NAMALWA (cell line): ENCODE measurements at places on chromosomes 2 and 18.

GRCh38 chr18:29712785-29713184 is 1329.8 kb downstream of the DSC3 start:
- no peak for DNase-seq

DNA sequence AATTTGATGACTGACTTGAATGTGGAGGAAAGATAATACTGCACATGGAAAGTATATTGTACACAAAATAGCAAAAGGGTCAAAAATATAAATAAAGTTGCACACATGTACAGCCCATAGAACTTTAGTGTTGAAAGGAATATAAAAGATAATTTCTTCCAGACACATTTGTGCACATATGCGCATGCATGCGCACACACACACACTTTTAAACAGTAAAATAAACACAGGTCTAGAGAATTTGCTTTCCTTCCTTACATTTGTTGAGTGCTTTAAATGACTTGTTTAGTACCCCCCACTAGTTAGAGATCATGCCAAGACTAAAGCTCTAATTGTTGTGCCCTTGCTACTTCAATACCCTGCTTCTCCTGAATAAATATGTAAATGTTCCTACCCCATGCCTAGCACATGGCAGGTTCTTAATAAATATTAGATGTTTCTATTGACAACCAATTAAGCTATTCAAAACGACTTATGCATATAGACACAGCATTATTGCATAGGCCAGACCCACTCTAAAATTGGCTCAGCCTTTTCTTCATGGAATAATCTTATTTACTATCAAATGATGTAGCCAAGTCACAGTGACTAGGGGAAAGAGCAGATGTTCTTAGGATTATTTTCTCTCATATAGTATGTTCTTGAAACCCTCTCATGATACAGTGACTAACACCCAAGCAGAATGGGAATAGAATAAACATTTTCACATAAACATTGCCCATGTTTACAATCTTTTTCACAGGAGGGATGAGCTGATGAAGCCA is 165.5 kb upstream of the ACVR2A start:
- DNase-seq: no peak

- no peak for DNase-seq
These were observed 6.9 kb upstream of the CCBE1 start for GRCh38 chr18:59704146-59704545.

DNA sequence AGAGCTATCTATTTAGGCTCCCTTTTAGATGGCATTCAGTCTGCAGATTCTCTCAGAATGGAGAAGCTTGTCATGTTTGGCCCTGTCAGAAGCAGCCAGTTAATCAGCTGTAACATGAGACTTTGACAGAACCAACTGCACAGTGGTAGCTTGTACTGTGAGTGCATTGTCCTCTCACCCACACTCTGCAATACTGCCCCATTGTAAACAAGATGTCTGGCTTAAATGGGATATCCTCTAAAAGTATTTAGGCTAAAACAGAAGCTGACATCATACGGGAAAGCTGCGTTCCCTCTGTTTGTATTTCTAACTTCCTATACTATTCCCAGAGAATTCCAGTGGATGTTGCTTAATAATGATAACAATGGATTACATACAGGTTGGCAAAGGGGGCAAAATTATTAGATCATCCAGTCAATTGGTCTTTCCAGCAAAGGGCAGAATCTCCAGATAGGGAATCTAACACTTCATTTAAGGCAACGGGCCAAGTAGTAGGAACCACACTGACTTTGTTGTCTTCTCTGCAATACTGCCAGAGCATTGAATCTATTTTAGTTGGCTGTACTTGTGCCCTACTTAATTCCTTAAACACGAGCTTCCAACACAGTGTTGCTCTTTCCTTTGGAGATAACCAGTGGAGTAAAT is 15.4 kb upstream of the STAT4 start:
- no peak for DNase-seq
